Kidney tubule cell (primary cell): ENCODE measurements at places on chromosomes 6 and 20.
A peak's percentile ranks its signal among the peaks of the same experiment; 100 is the strongest.

DNA sequence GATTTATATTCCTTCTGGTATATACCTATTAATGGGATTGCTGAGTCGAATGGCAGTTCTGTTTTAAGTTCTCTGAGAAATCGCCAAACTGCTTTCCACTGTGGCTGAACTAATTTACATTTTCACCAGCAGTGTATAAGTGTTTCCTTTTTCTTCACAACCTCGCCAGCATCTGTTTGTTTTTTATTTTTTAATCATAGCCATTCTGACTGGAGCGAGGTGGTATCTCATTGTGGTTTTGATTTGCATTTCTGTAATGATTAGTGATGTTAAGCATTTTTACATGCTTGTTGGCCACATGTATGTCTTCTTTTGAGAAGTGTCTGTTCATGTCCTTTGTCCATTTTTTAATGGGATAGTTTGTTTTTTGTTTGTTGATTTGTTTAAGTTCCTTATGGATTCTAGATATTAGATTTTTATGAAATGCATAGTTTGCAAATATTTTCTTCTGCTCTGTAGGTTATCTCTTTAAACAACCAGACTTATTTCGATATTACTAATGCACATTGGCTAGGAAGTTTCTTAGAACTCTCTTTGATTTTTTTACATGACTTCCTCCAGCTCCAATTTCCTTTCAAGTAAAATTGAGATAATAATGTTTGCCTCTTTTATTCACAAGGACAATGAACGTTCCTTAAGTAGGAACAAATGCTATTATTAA lies 12.2 kb upstream of the VNN1 start:
- DNase-seq = no peak

- DNase-seq = peak; percentile 55
Observed at GRCh38 chr6:28353981-28354676, 4.4 kb downstream of the ZKSCAN3 start.

- peak; percentile 76 for DNase-seq
Observed at GRCh38 chr20:18727032-18727508, 86.5 kb upstream of the SCP2D1 start.

- DNase-seq = no peak
Observed at GRCh38 chr20:58598211-58599015, 52.7 kb upstream of the STX16 start.

DNA sequence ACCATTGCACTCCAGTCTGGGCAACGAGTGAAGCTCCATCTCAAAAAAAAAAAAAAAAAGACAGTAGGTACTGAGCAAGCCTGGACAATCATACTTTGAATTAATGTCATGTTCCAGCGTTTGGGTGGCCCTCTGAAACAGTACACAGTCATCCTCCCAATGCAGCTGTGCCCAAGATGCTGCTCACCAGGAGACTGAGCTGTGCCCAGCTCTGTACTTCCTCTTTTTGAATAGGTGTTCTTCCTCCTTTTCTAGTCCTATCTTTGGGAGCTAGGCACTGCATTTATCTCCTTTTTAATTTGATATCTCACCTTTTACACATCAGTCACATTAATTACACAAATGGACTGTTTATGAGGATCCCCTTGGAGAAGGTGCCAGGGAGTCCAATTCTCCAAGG lies 101.5 kb downstream of the RPP40 start:
- DNase-seq = no peak

DNA sequence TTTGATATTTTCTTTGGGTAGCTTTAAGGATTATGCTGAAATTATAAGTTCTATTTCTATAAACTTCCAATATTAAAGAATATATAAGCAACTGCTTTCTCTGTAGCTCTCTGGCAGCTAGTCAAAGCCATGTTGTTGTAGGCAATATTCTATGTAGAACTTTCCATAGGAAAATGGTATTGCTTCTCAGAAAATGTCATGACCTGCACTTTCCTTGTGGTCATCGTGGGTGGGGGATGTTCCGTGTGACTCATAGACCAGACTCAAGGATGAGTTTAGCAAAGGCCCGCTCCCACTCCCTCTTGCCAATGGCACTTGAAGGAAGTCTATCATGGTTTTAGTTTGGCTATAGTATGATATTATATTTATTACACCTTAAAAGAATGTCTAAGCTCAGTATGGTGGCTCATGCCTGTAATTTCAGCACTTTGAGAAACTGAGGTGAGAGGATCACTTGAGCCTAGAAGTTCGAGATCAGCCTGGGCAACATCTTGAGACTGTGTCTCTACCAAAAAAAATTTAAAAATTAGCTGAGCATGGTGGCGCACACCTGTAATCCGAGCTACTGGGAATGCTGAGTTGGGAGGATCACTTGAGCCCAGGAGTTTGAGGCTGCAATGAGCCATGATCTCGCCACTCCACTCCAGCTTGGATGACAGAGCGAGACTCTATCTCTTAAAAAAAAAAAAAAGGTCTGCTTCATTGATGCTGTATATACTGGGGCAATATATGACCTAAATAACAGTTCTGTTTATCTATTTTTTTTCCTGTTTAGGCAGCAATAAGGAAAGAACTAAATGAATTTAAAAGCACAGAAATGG lies 36.6 kb upstream of the LTV1 start:
- peak; percentile 28 for DNase-seq

DNA sequence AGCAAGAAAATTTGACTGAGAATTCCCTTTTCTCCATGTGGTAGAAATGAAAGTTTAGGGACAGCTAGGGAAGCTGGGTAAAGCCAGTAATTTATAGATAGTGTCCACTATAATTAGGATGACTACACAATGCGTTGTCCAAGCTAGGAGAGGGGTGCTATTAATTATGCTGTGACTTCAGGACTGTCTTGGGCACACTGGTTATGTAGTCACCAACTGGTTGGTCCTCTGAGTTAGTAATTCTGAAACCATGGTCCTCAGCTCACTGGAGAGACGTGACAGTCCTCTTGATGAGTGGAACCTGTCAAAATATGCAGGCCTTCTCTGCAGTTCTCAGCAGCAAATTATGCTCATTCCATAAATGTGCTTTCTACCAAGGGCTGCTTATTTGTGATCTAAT lies 94.6 kb upstream of the ENPP5 start:
- no peak for DNase-seq

- DNase-seq = peak; percentile 32
Observed at GRCh38 chr6:111565326-111566221, 40.1 kb downstream of the TRAF3IP2 start.

DNA sequence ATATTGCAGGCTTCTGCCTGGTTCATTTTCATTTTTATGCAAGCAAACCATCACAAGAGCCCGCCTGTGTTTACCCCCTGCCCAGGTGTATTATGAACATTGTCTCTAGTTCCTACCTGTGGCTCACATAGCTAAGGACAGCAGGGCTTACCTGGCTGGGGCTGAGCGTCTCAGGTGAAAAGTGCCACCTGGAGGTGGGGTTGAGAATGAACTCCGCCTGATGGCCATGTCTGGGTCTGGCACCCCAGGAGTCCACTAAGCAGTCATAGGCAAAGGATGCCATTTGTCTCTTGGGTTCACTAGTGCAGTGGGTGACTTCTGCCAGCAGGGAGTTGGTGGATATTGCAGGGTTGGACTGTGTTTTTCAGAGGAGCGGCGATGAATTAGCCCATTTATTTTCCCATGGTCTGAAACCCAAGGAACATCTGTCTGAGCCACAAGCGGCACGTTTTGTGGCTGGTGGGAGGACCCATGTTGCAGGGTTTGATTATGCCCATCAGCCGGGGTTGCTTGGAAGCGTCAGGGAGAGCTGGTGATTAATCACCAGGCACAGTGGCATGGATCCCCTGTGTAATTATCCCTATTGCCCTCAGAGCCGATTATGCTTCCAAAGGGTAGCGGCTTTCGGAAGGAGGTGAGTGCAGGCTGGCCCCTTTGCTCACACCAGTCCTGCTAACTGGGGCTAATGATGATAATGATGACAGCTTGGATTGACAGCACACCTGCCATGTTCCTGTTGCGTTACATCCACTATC lies 92.1 kb downstream of the CDH26 start:
- peak; percentile 56 for DNase-seq

- peak; percentile 4 for DNase-seq
Observed at GRCh38 chr6:136920671-136921380, 1.3 kb upstream of the SLC35D3 start.

- DNase-seq = no peak
Observed at GRCh38 chr6:159508931-159509330, 184.1 kb downstream of the SOD2 start.

GRCh38 chr20:51637241-51637640 lies 94.7 kb upstream of the NFATC2 start:
- DNase-seq = no peak

GRCh38 chr6:44217332-44218143 lies 812 bp downstream of the MYMX start:
- DNase-seq = peak; percentile 78

DNA sequence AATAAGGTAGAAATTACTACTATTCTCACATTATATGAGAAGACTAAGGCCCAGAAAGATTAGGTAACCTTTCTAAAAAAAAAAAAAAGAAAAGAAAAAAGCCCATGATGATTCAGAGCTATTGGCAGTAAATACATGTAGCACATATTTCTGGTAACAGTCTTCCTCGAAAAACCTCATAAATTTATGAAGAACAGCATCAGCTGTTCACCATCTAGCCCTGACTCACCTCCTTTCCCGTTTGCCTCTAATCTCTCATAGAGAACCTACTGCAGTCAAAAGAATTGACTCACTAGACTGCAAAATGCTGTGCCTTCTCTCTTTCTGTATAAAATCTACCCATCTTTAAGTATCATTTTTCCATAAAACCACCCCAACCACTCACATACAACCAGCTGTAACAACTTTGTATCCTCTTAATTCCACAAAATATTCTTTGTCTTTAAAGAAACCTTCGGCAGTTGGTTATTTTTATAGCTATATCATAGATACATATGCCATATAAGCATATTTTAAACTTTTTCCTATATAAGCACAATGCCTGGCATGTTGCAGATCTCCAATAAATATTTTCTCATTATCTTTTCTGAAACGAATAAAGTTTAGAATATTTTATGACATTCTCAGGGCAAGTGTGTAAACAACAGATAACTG lies 152.7 kb upstream of the ENPP5 start:
- peak; percentile 73 for DNase-seq

DNA sequence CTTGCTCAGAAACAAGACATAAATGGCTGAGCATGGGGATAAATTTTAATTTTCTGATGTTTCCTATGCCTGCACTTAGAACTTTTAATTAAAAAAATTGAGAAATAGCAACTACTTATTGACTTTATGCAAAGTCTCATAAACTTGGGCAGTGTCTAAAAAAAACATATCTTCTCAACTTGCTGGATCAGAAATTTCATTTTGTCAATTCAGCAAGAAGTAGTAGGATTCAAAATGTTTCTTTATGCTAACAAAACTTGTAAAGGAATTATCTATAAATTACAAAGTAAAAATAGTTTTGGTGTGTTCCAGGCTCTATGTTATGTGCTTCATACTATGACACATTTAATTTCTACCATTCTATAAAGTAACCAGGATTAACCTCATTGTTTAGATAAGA lies 562.2 kb upstream of the IMPG1 start:
- DNase-seq = no peak

- DNase-seq = no peak
Observed at GRCh38 chr20:7437311-7437710, 502.9 kb downstream of the HAO1 start.

DNA sequence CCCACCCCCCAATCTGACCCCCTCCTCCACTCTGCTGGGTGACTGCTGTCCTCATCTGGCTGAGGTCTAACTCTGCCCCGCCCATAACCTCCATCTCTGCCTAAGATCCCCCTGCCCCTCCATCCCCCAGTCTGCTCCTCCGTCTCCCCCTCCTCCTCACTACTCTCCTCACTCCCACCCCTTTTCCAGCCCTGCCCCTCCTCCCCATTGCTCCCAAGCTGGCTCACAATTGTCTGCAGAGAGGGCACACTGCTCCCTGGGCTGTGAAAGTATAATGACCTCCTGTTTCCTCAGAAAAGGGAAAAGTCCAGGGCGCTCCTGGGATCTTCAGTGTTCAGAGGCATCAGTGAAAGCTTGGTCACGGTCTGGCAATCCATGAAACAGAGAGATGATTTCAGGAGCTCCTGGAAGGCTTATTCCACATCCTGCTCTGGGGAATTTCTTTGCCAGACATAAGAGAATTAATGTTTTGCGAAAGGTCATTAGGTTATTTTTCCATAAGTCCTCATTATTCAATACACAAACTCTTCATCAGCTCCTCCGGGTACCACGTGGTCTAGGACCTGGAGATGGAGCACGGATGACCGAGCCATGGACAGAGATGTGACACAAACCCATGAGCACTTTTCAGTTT lies 21.5 kb downstream of the CST5 start:
- peak; percentile 88 for DNase-seq

DNA sequence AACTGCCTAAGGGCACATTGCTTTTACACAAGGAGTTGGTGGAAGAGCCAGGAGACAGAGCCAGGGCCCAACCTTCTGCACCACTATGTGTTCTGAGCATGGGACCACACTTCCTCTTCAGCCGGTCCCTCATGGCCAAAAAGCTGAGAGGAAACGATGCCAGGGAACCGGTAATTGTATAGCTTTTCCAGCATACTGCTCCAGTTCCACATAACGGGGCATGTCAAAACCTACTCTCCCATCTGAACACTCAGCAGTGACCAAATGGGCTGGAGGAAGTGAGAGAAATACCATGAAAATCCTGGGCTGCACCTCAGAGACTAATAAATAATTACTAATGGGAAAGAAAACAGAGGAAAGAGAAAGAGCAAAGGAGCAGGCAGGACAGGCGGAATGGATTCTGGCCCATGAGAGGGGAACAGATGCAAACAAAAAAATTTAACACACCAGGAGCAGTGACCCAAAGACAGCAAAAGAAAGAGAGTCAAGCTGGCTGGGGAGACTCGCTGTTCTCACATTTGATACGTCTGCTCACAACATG lies 52.0 kb upstream of the BMP2 start:
- no peak for DNase-seq

GRCh38 chr6:4327841-4328240 lies 192.5 kb upstream of the ECI2 start:
- DNase-seq = no peak

DNA sequence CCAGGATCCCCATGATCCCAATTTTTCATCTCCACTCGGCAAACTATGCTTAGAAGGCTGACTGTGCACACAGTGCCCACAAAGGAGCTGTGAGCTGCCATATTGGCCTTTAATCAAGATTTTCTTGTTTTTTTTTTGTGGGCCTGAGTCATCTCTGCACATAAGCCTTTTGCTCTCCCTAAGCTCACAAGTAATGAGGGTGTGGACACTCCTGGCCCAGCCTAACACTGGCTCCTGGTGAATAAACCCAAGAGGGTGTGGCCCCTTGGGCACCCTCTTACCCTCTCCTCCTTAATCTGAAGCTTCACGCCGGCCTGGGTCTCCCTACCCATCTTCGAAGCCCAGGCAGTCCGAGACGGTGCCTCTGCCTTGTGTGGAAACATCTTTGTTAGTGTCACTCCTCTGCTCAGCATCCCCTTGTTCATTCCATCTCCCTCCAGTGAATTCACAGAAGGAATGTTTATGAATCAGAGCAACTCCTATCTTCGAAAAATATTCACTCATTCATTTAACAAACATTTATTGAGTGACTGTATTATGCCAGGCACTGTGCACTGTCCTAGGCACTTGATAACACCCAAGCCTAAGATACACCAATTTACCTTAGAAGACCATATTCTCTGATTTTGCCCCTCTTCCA lies 22.2 kb upstream of the MRPS10 start:
- no peak for DNase-seq

GRCh38 chr20:58308680-58309527 lies 611 bp upstream of the RAB22A start:
- DNase-seq = peak; percentile 61

GRCh38 chr6:13971303-13971702 lies 46.6 kb downstream of the RNF182 start:
- no peak for DNase-seq
